ENCODE measurements at places on chromosomes 1 and 21.
A peak's percentile ranks its signal among the peaks of the same experiment; 100 is the strongest.

DNA sequence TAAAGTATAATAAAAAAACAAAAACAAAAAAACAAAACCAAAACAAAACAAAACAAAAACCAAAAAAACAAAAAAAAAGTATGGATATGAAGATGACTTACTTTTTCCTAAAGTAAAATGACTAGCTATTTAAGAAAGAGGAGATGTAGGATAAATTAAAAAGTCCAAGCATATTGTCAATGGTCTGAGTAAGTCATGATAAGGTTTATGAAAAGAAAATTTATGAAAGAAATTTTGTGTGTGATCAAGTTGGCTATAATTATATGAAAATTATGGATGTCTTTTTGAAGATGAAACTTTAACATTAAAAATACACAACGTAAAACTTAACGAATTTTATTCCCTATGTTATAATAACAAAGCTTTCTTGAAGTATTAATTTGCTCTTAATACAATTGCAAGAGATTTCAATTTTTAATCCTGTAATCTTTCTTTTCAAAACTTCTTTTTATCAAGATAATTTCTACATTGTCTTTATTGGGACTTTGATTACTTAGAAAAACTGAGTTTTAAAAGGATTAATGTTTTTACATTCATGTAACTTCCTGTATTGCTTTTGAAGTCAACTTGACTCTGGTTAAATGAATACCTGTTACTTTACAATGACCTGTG lies 200.9 kb upstream of the IVNS1ABP start:
- no peak for DNase-seq

- DNase-seq, result no peak
Observed at GRCh38 chr1:234768569-234769283, 158.7 kb upstream of the IRF2BP2 start.

GRCh38 chr1:36420836-36421317 lies 23.2 kb upstream of the LSM10 start:
- DNase-seq, result peak; percentile 10

DNA sequence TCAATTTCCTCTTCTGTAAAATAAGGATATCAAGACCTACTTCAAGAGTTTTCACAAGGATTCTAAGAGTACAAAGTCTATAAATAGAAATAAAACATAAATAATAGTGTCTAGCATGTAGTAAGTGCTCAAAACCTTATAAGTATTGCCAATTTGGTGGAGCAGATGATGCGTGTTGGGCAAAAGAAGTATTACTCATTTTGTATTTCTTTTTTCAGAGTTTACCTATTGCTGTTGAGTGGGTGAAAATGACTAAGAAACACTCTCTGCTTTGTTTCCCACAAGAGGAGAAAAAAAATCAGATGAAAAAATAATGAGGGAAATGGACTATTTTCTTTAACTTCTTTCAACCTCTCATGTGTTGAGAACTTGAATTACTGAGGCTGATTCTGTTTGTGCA lies 103.3 kb upstream of the KCNK2 start:
- DNase-seq, result no peak

GRCh38 chr1:201632364-201632952 lies 93.5 kb downstream of the NAV1 start:
- no peak for DNase-seq

Measured in T47D (cell line).